ENCODE measurements at places on chromosomes 13 and 19.

DNA sequence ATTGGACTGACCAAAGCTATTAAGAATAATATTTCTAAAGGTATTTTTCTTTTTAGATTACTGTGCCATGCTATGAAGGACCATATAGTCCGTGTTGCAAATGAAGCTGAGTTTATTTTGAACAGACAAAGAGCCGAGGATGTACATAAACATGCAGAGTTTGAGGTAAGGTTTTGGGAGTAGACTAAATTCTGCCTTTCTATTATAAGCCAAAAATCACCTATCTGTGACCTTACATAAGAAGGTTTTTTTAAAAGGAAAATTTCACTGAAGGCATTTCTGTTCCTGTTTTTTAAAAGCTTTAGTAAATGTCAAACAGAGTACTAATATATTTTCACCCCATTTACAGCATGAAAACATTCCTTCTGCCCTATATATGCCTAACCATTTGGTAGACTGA lies 127.4 kb downstream of the MAB21L1 start:
- DNase-seq = no peak

GRCh38 chr13:111031531-111031961 lies 83.6 kb upstream of the ARHGEF7 start:
- peak; percentile 5 for DNase-seq

DNA sequence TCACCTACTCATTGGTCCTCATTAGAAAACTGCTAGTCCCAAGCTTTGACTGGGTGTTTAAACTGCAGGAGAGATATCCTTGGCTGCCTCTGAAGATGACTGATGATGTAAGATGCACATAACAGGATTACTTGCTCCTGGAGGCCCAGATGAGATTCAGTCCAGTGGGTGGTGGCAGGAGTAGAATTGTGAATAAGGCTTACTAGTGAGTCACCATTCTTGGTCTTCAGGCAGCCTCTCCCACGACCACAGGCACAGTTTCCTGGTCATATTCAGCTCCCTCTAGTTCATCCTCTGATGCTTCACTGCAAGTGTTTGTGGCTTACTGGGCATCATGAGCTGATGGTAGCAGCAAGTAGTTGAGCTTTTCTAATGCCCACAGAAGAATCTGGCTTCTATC lies 12.1 kb downstream of the SERTM1 start:
- DNase-seq = peak; percentile 61

- peak; percentile 96 for DNase-seq
Measured at GRCh38 chr13:106318941-106319411, 216.5 kb downstream of the EFNB2 start.

GRCh38 chr19:9528757-9529336 lies 9.6 kb downstream of the ZNF426 start:
- DNase-seq = no peak

DNA sequence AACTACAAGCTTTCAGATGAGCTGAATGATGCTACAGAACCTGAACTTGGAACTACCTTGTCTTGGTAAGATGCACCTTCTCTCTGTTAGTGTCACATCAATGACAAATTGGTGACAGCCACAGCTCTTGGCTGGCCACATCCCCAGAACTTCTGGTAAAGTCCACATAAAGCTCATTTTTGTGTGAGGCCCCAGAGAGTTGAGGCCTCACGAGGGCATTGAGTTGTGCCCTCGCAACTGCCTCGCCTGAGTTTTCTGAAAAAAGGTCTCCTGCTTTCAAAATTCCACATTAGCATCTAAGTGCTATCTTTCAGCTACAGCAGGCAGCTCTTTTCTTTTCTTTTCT lies 42.6 kb downstream of the MRPL57 start:
- DNase-seq = no peak

GRCh38 chr19:19054939-19055440 lies 8.8 kb upstream of the SLC25A42 start:
- DNase-seq = no peak

DNA sequence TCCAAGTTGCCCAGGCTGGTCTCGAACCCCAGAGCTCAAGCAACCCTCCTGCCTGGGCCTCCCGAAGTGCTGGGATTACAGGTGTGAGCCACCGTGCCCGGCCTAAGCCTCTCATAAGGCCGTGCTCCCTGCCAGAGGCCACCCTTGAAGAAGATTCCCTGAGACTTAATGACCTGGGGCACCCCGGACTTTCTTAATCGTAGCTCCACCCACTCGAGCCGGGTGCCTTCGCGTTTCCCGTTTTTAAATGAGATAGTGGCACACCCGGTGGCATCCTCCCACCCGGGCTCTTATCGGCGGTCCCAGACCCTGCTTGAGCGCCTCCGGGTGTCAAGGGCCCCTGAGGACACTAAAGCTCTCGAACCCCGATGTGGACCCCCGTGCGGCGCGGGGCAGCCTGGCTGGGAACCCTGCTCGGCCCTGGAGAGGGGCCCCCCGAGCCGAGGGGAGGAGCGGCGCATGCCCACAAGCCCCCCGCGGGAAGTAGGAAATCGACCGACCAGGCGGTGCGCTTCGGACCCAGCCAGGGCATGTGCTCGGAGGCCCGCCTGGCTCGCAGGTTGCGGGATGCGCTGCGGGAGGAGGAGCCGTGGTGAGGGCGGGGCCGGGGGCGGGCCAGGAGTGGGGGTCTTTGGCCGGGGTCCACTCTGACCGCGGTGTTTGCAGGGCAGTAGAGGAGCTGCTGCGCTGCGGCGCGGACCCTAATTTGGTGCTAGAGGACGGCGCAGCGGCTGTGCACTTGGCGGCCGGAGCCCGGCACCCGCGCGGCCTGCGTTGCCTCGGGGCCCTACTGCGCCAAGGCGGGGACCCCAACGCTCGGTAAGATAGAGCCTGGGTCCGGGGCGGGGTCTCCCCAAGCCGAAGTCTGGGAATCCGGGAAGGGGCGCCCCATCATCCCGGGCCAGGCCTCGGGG lies at the start of gene ANKLE1:
TSS of gene ANKLE1 (plus strand) at position 511 of the 914 bp plus-strand sequence. CDS start at position 531, 20 bp downstream.
- no peak for DNase-seq

DNA sequence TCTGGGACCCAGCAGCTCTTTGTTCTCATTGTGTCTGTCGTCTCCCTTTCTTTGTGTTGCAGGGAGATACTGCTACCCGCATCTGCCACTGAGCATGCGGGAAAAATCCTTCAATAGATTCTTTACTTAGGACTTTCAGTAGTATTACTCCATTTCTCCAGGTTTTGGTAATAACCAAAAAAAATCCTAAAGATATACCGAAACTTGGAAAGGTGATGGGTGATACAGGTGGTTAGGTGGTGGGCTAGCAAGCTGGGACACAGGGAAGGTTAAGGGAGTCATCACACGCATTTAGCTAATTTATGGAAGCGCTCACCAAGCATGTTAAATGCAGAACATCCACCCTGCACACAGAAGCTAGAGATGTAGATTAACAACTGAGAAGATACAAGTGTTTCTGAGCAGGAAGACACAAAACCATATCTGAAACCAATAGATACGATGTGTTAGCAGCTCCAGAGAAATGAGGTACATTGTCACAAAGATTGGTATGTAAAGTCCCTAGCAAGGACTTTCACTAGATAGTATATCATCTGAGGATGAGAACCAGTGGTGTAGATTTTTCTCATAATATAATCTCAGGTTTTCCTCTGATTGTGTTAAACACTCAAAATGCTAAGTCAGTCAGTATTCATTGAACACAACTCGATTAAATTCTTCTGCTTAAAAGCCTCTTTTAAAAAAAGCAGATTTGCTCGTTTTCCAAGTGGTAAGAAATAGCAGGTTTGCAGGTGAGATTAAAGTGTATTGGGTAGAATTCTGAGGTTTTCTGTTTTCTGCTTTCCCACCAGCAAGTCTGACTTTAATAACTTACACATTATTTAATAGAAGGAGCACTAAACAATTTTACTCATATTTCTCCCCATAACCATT lies 1.2 kb upstream of the SLAIN1 start:
- DNase-seq = peak; percentile 27

Data from renal cortical epithelial cell (primary cell).